ENCODE measurements at places on chromosomes 11 and 22.

DNA sequence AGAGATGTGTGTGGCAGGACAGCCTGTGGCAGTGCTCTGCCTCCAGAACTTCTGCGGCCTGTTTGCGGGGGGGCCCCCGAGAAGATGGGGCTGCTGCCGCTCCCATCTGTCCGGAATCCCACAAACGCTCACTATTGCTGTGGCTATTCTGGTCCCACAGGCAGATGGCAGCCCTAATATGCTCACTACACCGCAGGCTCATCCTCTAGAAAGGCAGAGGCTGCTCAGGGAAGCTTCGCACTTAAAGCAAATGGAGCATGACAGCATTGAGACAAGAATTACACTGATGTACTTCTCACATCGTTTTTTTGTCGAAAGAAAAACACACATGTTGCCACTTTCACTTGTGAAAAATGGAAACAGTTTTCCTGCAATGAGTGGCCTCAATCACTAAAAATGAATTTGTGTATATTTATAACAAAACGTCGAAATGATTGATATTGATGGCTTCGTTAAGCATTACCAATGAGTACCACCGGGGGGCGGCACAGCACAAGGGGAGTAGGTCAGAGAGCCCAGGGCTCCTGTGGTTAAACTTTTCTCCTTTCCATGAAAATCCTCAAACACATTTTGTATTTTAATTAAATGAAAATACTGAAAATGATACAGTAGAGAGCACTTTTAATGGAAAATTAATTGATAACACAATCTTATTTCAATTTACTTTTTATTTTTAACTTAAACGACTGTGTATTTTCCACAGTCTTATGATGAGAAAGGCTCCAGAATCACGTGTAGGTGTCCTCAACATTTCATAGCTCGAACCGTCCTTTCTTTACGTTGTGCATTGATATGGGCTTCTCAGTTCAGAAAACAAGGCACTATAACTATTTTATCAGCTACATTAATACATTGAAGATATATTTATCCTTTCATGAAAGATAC is 69.1 kb downstream of the CTTN start:
- DNase-seq, result no peak

GRCh38 chr22:32482708-32483107 is 8.1 kb downstream of the FBXO7 start:
- DNase-seq, result no peak

DNA sequence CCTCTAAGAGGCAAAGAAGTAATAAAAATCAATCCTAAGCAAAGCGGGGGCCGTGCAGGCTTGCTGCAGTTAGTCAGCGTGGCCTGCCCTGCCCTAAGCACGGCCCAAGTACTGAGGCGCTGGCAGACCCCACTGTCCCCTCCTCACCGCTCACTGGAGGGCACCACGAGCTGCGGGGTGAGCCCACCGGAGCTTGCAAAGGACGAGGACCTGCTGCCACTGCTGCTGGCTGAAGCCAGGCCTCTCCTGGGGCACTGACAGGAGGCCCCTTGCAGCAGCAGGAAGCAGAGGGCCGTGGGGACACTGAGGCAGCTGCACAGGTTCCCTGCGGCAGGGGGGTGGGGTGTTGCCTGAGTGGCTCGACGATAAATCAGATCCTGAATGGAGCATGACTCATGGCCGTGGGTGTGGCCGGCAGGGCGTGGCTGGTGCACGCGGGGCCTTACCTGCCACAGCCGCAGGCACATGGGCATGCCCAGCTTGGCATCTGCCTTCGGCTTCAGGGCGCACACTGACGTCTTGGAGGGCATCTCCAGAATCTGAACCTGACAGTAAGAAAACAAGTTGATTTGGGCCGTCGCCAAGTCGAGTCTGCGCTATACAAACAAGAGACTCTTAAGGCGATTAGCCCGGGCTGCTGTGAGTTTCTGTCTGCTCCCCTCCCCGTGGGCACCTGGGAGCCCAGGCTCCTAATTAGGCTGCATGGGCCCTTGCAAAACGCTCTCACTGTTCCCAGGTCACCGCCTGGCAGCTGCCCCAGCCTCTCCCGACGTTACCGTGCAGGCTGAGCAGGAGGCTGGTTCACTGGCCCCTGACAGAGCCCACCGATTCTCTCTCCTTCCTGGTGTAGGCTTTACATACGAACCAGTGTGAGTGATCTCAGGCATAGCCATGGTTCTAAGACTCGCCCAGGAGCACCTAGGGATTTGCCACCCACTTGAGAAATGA is 45.9 kb downstream of the TBX1 start:
- DNase-seq, result no peak

DNA sequence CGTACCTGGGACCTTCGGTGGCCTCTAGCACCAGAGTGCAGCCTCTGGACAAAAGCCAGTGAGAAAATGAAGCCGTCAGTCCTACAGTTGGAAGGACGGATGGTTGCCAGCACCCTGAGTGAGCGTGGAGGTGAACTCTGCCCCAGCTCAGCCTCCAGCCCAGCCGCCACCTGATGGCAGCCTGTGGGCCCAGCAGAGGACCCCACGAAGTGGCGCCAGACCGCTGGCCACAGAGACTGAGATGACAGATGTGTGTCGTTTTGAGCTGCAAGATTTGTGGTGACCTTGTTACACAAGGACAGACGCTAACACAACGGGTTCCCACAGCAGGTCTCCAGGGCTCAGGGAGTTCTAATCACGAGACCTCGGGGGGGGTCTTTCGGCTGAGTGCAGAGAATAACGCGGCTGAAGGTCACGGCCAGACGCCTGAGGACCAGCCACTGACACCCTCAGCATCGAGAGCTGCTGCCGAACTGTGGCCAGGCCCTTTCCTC is 75.0 kb downstream of the BRD1 start:
- DNase-seq, result no peak

- DNase-seq, result peak; percentile 41
Observed at GRCh38 chr11:124762105-124762623, at the start of gene ESAM. TSS of gene ESAM (minus strand) at chr11:124762290. CDS start at chr11:124762154, 136 bp downstream.

GRCh38 chr22:27099946-27100722 is 442.7 kb downstream of the MIAT start:
- no peak for DNase-seq

DNA sequence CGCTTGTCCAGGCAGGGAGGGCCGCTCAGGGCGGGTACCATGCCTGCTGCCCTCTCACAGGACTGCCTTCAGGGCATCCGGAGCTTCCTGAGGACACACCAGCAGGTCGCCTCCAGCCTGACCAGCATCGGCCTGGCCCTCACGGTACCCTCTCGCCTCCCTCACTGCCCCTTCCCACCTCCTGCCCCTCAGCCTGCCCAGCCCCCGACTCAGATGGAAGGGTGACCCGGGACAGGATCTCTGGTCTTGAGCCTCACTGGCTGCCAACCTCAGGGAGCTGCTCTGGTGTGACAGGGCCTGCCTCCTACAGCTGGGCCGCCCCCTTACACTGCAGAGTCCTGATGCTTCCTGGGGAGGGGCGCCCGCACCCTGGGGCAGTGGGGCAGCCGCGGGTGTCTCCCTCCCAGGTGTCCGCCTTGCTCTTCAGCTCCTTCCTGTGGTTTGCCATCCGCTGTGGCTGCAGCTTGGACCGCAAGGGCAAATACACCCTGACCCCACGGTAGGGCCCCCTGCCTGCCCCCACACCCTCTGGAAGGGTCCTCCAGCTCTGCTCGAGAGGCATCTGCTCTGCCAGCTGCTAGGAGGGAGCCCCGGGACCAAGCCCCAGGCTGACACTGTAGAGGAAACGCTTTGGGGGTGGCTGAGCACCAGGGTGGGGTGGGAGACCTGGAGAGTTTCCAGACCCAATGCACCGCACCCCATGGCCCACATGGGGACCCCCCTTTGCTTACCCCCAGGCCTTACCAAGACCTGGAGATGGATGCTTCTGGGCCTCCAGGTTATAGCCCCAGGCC is 14.6 kb downstream of the TSPAN32 start:
- DNase-seq, result no peak

DNA sequence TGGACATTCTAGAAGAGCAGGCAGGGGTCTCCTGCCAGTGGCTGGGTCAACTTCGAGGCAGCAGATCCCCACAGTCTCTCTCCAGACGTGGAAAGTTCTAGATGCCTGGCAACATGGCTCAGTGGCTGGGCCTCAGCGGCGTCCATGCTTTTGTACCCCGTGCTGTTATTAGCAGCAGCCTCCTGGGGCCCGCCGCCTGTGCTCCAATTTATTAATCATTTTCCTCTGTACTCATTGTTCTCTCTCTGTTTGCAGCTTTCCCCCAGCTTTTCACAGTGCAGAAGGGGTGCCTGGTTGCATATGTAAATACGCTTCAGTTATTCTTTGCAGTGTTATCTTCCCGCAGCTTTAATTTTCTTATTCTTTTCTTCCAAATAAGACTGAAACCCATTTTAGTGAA is 515.1 kb downstream of the TBC1D22A start:
- DNase-seq, result no peak

- DNase-seq, result no peak
Observed at GRCh38 chr11:10492084-10492483, 37.0 kb downstream of the AMPD3 start.

DNA sequence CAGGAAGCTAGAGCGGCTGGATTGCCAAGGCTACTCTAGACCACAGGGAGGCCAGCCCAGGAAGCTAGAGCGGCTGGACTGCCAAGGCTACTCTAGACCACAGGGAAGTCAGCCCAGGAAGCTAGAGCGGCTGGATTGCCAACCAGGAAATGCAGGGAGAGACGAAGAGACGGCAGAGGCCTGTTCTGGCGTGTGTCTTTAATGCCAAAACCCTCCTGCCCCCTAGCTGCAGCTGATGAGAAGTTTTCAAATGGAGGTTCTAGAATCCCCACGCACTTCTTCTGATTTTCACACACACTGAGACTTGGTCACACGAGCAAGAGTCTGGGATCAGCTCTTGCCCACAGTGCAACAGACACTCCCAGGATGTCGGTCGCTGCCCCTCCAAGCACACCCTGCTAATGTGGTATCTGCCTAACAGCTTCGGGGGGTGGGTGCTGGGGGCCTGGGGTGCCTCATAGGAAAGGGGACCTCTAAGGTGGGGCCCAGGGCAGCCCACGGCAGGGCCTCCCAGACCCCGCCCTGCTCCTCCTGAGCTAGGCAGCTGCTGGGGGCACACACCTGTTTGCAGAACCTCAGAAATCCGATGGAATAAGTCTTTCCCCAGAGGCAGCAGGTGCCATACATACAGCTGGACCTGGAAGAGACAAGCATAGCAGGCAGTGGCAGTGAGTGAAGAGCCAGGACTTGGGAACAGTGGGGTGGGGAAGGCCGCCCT is 28.5 kb downstream of the MAFF start:
- no peak for DNase-seq

- DNase-seq, result no peak
Observed at GRCh38 chr11:18849406-18849805, 57.8 kb upstream of the PTPN5 start.

DNA sequence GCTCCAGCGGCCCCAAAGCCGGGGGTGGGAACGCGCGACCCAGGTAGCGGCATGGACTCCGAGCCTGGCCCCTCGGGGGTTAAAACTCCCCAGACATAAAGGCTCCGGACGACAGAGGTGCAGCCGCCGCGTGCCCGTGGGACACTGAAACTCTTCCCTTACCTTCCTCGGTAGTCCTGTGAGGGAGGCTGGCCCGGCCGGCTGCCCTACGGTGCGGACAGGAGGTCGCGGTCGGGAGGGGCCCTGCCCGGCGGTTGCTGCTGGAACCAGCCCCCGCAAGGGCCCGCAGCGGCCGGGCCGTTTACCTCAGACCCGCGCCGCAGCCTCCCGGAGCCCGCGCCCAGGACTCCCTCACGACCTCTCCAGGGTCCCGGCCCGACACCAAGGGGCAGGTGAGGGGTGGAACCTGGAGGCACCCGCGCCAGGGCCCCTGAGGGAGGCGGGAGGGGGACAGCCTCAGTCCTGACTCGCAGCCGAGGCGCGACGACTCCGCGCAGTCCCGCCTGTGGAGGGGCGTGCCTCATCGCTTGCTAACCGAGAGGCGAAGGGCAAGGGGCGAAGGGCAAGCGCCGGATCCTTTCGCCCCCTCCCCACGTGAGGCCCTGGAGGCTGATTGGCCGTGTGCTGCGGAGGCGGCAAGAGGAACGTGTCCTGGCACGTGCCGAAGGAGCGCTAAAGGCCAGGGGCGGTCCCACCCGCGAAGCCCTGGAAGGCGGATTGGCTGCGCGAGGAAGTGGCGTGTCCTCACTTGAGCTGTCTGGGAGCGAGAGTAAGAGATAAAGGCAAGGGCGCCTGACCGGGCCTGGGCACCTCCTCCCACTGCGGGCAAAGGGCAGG is at the start of gene UPB1:
TSS of gene UPB1 (plus strand) at position 805 of the 837 bp plus-strand sequence. CDS start 72 bp downstream, outside the sequence.
- DNase-seq, result no peak

- DNase-seq, result no peak
Observed at GRCh38 chr22:43007519-43008102, 7.3 kb downstream of the PACSIN2 start.

DNA sequence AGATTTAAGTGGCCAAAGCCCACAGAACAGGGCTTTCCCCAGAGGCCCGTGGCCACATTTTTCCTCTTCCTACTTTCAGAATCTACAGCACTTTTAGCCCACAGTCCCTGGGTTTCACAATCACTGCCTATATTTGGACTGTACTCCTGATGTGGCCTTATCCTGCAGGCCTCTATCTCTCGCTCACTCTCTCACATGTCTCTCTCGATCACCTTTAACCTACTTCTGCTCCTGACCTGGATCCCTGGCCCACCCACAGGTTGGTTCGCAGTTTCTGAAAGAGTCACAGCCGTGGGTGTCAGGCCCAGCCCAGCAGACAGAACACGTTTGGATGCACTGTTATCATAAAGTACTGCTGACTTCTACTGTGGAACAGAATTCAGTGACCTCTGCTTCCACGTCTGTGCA is 55.5 kb downstream of the LARGE1 start:
- DNase-seq, result no peak

GRCh38 chr11:121417055-121417551 is 35.0 kb upstream of the SORL1 start:
- DNase-seq, result no peak

DNA sequence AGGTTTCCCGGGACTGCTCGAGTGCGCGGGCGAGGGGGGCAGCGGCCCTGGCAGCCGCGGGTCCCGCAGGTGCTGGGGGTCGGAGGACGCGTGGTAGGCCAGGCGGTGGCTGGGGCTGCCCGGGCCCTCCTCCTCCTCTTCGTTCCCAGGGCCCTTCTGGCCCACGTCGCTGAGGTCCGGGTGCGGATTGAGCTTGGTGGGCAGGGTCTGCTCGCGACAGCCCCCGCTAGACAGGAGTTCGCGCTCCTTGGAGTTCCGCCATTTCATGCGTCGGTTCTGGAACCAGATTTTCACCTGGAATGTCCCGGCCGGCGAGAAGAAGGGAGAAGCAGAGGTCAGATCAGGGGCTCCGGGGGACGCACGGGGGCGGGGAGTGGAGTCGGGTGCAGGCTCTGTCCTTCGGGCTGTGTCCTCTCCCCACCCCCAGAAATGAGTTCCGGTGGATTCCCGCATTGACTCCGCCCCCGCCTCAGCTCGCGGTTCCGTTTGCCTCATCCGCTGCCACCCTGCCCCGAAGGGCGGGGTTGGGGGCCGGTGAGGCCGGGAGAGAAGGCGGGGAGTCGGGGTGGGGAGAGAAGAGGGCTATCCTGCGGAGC is 3.9 kb downstream of the DBX1 start:
- DNase-seq, result peak; percentile 16

GRCh38 chr11:313304-313786 is 495 bp upstream of the IFITM1 start:
- DNase-seq, result no peak
